ENCODE measurements at places on chromosomes 5 and 9.

GRCh38 chr9:97752274-97752673 is 55.1 kb upstream of the XPA start:
- no peak for DNase-seq

- DNase-seq, result no peak
These were observed 57.8 kb upstream of the GOLPH3 start for GRCh38 chr5:32231929-32232328.

DNA sequence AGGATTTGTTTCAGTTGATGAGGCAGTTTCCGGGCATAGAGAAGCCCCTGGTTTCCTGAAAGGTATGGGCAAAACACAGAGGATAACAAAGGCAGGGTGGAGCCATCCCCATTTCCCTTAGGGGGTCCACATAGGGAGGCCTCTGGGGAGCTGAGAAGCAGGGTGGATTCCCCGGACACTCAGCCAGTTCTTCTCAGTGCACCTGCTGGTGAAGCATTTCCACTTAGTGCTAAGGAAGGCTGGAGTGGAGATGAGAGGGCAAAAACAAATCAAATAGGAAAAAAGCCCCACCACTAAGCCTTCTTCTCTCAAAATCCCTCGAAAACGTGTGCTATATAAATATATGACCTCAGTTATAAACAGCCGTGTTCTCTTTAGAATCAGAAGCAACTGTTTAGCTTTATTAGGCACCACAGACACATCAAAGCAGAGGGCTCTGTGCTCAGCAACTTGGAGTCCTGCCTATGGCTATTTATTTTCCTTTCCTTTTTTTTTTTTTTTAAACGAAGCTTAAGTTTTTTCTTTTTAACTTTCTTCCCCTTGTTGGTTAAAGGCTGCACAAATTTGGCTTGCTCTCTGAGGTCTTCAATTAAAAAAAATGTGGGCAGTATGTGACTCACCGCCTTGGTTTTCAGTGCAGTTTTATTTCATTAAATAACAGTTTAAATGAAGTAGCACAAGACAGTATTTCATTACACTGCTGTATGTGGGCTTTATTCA is 67.7 kb downstream of the PRDM6 start:
- peak; percentile 74 for DNase-seq

DNA sequence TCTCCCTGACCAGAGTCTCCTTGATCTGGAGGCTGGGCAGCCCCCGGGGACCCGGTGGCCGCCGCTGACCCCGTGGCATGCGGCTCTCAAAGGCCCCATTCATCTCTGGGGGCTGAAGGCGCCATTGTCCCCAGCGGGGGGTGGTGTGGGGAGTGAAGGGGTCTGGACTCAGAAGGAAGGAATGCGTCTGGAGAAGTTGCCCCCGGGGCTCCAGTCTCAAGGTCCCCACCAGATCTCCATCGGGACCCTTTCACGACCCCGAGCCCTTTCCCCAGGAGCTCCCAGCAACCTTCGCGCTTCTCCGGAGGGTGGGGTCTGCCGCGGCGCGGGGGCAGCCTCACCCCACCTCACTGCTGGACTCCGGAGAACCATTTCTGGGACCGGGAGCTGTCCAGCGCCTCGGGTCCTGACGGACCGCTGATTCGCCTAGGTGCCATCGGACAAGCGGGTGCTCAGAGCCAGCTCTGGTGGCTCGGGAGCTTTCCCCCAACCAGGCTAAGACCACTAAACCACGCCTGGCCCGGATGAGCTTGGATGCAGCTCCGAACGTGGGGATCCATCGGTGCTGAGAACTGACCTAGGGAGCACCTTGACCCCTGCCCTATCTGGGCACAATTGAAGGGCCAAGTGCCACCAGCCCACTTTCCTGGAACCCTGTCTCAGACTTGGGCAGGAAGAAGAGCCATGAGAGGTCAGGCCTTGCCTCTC is 5.1 kb upstream of the PCDH1 start:
- peak; percentile 44 for DNase-seq

DNA sequence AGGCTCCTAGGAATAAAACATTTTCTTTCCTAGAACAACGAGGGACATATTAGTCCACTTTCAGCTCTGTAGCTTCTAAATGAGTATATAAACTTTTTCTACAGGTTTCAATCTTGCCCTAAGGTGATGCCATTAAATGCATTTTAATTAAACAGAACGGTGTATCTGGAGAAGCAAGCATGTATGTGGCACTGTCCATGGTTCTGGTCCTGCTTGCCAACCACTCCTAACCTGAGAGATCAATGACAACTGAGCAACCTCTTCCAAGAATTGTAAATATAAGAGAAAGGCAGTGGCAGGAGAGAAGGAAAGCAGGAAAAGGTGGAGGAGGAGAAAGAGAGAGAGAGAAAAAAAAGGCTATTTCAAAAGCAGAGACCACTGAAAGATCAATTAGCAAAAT is 95.6 kb upstream of the SPOCK1 start:
- no peak for DNase-seq

- DNase-seq, result no peak
These were observed 71.8 kb upstream of the LHFPL2 start for GRCh38 chr5:78720227-78720985.

- peak; percentile 1 for DNase-seq
These were observed 1782.4 kb upstream of the WWC1 start for GRCh38 chr5:166509085-166509484.

DNA sequence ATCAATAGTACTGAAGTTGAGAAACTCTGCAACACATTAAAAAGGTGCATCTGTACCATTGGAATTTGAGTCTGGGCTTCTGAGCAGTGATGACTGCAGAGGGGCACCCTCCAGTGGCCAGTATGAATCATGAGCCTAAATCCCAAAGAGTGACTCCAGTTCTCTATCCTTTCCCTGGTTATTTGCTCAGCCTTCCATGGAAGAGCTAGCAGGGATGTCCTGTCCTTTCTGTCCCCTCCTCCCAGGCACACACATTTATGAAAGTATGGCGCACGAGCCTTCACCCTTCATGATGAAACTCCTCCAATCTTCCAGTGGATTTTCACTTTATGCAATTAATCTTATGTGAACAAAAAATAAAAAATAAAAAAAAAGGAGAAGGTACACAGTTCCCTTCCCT is 81.0 kb downstream of the ESM1 start:
- DNase-seq, result peak; percentile 68
